CD4-positive, alpha-beta T cell treated with Interleukin-6 at 100 ng/mL for 8 hours (primary cell): ENCODE measurements at places on chromosomes 13 and 19.

DNA sequence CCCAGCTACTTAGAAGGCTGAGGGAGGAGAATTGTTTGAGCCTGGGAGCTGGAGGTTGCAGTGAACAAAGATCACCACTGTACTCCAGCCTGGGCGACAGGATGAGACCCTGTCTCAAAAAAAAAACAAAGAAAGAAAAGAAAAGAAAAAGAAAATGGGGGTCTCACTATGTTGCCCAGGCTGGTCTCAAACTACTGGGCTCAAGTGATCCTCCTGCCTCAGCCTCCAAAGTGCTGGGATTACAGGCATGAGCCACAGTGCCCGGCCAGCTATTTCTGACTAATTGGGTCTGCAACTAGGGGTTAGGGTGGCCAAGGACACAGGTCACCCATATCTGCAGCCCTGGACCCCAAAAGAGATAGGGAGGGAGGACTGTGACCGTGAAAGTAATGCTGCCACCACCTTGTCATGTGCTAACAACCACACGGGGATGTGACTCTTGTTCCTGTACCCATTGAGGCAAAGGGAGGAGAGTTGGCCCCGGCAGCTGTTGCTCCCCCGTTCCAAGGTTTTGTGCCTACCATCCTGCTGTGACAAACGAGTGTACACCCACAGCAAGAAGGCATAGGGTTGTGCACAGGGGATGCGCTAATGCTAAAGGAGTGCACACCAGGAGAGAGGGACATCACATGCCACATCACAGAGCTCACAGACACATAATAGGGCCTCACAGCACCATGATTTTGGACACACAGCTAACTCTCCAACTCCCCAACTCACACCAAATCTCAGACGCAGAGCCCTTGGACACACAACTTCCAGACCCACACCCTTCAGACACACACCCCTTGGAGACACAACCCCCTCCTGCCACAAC is 619 bp downstream of the MEF2B start:
- DNase-seq: no peak

- DNase-seq: no peak
Observed at GRCh38 chr19:9842834-9843625, 7.9 kb downstream of the PIN1 start.

DNA sequence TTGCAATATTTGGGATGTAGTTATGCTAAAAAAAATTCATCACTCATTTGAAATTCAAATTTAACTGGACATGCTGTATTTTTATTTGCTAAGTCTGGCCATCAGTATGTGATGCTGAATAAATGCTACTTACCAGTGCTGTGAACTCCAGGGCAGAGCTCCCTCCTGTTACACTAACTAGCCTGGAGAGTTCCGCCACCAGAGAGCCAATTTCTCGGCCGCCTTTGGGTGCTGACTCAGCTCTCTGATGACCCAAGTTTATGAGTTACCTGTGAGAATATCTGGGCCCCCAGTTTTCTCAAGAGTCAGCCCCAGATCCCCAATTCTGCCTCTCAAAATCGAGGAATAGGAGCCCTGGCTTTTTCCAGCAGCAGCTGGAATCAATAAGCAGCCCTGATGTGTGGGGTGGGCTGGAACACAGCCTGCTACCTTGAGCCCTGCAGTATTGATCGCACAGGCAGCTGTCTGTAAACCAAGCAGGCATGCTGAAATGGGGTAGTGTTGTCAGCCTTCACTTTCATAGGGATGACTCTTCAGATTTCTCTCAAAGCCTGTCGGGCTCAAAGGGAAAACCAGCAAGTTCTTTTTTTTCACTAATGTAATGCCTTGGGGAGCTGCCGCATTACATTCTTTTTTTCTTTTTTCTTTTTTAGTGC is 113.7 kb downstream of the DNAJC15 start:
- no peak for DNase-seq

GRCh38 chr19:17929056-17929455 is 3.8 kb upstream of the CCDC124 start:
- DNase-seq: no peak

DNA sequence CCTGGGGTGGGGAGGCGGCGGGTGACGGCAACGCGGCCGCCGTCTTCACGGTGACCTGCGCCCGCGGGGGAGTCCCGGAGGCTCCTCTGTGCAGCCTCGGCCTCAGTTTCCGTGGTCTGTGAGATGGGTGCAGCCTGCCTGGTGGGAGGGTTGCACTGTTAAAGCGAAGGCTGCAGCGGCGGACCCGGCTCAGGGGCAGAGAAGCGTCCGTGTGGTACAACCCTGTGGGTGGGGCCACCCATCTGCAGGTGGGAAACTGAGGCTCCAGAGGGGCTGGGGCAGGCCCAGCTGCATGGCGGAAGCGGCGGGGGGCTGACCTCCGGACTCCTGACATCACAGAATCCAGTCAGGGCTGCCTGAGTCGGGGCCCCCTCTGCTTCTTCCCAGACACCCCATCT is 481 bp downstream of the FGF22 start:
- DNase-seq: no peak

DNA sequence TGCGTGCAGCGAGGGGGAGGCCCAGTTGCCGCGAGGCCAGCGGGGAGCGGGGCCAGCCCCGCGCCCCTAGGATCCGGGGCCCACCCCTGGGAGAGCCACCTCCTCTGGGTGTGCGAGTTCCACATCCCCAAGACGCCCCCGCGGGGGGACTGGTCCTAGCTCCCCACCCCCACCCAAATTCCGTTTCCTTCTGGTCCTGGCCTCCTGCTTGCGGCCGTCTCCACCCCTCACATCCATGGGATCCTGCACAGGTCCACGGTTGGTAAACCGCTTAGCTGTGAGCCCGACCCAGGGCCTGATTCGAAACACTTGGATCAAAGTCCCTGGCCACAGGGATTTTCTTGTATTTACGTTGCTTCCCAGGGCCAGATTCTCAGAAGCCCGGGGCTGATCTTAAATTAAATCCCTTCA is 324 bp upstream of the FBXO17 start:
- DNase-seq: no peak
